ENCODE measurements at places on chromosomes 2 and 18. TPM values are rescaled to one million over a fixed set of nuclear protein-coding genes. Genes with fewer than 3 reads are reported as not detected.

DNA sequence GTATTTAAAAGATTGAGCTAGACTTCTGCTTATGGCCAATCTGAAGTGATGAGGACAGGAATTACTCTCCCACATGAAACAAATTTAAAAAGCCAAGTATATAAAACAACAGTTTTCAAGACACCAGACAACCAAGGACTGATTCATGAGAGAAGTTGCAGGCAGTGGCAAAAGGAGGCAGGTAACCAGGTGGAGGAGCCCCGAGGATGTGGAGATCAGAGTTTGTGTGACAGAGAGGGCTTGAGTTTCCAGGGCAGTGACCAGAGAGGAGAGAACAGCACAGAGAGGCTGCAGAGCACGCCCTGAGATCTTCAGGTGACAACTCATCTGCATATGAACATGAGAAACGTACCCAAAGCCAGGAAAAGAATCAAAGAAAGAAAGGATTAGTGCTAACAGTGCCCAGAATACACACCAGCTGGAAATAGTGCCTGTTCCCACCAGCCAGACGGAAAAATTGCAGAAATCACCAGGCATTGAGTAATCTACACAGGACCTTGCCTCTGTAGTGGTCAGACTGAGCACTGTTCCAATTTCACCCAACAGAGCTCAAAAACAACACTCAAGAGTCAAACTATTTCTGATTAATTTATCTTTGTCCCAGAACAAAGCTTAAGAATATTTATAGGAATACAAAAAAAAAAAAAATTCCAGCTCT, 173.1 kb downstream of the SEPTIN10 start:
- no peak for DNase-seq

DNA sequence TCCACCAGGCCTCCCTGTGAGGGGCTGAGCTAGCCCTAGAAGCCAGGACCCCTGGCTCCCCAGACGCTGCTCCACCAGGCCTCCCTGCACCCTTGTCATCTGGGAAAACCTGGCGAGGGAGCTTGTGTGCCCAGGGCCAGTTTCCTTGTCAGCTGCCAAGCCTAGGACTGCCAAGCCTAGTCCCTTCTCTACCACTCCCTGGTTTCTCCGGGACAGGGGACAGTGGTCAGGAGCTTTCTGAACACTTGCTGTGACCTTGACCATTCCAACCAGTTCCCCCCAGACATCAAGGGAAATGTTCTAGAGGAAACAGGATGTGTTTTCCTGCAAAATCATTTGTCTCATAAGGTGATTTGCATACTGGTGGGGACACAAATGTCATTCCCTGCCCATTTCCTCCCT, 41.3 kb upstream of the MRPL33 start:
- no peak for DNase-seq

- no peak for DNase-seq
These were observed 113.7 kb downstream of the XRCC5 start for GRCh38 chr2:216222650-216223352.

DNA sequence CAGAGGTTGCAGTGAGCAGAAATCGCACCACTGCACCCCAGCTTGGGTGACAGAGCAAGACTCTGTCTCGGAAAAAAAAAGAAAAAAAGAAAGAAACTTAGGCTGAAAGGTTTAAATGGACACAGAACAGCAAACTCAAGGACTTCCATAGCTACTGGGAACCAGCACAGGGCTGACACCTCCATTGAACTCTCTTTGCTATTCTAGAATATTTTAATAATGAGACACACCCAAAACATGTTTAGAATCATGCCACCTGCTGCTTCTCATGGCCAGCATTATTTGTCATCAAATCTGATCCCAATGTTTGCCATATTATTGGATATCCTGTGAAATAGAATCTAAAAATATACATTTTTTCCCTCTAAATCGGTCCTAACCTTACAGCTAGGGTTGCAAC, 42.7 kb upstream of the LTBP1 start:
- no peak for DNase-seq

The GALNT14 gene
- polyA plus RNA-seq: 1.9 TPM

The AGPS gene
- 6.9 TPM for polyA plus RNA-seq

The DOCK10 gene
- polyA plus RNA-seq: 62.7 TPM

The DLX2 gene
- 0.16 TPM for polyA plus RNA-seq

The OR6B2 gene
- polyA plus RNA-seq: not detected
